ENCODE measurements at places on chromosomes 7 and 10.
A peak's percentile ranks its signal among the peaks of the same experiment; 100 is the strongest.

GRCh38 chr10:97407952-97408248, 6.8 kb upstream of the RRP12 start:
- no peak for DNase-seq

- no peak for DNase-seq
Observed at GRCh38 chr7:75042286-75042685, 31.3 kb downstream of the RCC1L start.

GRCh38 chr7:27899601-27900000, 159.6 kb downstream of the TAX1BP1 start:
- no peak for DNase-seq

- no peak for DNase-seq
Observed at GRCh38 chr10:6783471-6783870, 203.4 kb upstream of the PRKCQ start.

- DNase-seq: no peak
Observed at GRCh38 chr10:62993121-62993520, 140.0 kb upstream of the NRBF2 start.

DNA sequence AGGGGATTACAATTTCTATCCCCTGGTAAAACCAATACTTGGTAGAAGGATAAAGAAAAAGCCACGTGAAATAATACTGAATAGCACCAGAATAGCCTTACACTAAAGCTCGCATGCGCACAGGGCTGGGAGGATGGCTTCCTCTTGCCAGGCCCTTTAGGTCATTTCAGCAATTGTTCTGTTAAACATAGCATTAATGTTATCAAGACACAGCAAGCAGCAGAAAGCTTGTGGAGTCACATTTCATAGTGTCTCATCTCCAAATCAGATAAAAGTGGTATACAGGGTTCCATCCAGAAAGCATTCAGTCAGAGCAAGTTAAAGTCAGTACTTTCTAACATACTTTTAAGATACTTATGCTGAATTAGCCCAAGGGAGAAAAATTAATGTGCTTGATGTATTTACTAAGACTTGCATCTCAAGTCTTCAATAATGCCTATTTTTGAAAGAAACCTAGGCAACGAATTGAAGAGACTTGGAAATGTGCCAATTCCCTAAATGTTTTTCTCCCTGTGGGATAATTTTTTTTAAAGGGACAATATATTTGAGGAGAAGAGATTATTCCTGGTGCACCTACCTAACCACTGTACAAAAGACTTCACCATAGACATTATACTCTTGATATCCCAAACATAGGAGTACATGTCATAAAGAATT, 14.3 kb upstream of the NPM3 start:
- DNase-seq: no peak

DNA sequence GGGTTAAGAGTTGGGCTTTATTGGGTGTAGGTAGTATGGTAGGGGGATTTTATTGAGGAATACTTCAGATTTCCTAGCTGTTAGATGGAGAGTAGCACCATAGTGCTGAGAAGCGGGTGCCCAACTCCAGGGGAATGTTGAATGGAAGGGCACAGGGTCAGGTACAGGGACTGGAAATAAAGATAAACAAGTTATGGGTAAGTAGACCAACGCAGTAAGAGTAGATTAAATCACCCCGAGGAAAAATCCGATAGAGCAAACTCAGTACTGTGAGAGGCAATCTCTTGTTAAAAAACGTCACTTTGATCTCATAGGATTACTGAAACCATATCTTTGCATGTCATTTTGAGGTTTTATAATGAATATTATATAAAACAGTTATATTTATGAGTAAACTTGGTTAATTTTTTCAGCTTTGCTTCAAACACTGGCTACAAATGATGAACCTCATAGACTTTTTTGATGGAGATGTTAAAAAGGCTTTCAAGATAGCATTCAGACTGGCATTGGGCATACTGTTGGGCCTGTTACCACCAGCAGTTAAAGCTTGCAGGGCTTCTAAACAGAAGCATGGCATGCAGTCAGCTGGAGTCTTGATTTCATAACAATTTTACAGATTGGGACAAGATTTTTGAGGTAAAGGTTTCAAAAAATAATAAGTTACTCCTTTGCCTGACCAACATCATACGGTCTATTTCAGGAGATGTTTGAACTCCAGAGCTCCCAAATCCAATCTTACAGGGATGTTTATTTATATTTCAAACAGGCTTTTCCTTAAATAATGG, 7.1 kb downstream of the AHR start:
- DNase-seq: no peak

- no peak for DNase-seq
Observed at GRCh38 chr10:68813559-68813958, 13.8 kb upstream of the STOX1 start.

DNA sequence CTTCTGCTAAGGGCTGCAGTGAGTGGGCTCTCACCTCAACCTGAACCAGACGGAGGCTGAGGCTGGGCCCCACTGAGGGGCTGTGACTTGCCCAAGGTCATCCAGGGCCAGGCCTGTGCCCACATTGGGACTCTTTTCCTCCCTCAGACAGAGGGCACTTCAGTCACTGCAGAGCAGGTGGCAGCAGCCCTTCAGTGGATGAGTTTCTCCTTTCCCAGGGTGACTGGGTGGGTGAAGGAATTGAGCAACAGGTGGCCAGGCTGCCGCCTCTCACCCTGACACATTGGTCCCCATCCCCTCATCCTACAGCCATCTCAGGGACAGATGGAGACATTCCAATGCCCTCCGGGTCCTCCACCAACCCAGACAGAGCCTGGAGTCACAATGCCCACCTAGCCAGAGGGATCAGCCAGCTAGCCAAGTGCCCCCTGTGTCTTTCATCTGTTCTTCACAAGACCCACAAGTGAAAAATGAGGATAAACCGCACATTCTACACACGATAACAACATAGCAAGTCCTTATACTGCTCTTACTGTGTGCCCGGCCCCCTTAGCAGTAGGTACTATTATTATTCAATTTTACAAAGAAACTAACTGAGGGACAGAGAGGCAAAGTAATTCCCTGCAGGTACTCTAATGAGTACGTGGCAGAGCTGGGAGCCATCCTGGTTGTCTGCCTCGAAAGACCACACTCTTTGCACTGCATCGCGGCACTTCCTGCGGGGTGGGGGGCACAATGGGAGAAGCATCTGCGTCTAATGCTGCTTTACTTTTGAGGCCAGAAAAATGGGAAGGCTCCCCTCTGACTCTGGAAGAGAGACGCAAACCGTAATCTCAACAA, 1.7 kb upstream of the SLC18A3 start:
- peak; percentile 0 for DNase-seq

DNA sequence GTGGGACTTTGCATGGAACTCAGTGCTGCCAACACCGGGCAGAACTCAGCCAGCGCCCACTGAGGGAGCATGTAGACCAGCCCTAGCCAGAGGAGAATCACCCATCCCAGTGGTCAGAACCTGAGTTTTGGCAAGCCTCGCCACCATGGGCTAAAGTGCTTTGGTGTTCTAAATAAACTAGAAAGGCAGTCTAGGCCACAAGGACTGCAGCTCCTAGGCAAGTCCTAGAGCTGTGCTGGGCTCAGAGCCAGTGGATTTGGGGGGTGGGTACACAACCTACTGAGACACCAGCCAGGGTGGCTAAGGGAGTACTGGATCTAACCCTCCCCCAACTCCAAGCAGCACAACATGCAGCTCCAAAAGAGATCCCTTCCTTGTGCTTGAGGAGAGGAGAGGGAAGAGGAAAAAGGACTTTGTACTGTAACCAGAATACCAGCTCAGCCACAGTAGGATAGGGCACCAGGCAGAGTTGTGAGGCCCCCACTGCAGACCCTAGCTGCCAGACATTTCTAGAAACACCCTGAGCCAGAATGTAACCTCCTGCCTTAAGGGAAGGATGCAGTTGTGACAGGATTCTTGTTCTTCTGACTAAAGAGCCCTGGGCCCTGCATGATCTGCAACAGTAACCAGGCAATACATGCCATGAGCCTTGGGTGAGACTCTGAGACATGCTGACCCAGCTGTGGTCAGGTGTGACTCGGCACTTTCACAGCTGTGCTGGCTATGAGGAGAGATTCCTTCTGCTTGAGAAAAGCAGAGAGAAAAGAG, 24.4 kb downstream of the GSDME start:
- peak; percentile 35 for DNase-seq

GRCh38 chr10:114829160-114829909, 7.8 kb downstream of the FHIP2A start:
- no peak for DNase-seq

DNA sequence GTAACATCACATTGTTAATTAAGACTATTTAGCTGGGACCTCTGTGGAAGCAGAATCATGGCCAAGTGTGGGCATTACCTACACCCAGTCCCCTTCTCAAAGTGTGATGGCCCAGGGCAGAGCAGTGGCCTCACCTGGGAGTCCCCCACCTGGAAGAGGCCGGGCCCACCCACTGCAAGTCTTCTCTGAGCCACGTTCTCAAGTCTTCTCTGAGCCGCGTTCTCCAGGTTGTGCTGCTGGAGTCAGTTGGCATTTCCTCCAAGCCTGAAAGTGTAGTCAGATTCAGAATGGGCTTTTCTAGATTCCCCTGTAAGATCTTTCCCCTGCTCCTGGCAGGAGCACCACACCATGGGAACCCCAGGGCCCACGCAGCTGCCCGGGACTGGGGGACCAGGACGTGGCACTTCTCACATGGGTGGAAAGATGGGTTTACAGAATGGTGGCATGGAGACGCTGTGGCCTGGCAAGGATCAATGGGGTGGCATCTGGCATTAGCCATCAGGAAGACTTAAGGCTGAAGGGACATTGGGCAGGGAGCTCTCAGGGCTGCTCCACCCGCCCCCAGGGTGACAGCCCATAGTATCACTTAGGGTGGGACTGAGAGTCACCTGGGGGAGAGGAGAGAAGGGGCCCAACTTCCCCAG, 68.0 kb downstream of the MKI67 start:
- no peak for DNase-seq

GRCh38 chr10:129959544-129960480, 4.3 kb downstream of the EBF3 start:
- no peak for DNase-seq

- DNase-seq: no peak
Observed at GRCh38 chr10:100883312-100883821, 29.4 kb upstream of the SLF2 start.

DNA sequence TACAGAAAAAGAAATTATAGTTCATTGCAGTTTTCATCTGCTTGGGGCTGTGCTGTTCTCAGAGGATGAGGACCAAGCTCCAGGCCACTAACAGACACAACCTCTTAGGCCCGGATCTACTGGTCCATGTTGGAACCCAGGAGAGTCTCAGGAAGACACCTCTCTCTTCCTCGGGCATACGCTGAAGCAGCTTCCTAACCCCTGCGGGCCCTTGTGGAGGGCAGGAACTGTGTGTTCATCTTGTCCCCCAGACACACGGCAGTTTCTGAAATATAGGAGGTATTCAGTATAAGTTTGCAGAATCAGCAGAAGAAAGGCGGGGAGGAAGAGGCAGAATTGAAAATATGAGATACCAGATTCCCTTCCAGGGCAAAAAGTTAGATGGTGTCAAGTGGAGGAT, 78.4 kb downstream of the EEPD1 start:
- DNase-seq: no peak

DNA sequence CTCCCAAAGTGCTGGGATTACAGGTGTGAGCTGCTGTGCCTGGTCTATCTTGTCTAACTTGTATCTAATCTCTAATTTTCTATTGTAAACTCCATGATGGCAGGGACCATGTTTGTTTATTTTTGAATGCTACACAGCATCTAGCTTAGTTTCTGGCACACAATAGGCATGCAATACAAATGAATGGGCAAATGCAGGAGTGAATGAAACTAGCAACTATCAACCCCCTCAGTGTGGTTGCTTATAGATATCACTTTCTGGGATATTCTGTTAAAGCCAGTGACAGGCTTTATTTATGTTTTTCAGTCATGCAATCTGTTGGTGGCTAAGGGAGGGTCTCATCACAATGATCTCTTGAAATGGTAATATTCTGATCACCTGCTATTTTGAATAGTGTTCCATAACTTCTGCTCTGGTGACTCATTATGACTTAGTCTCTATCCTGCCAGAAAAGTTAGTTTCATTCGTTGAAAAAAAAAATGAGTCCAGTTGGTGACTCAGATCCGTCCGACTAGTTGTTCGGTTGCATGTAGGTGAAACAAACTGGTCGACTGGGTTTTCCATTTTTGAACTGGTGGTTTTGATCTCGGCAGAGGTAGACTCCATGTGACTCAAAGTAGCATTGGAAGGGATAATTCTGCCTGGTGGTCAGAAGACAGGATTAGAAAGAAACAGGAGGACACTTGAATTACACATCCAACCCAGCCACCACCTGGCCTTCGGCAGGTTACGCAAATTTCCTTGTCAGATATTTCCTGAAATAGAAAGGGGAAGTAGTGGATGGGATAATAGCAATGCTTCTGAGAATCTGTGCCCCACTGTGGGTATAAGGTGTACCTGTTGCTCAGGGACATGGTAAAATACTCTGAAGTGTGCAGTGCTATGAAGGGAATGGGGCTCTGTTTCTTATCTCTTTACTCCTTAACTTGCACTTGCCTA, 76.8 kb downstream of the GATA3 start:
- peak; percentile 52 for DNase-seq

DNA sequence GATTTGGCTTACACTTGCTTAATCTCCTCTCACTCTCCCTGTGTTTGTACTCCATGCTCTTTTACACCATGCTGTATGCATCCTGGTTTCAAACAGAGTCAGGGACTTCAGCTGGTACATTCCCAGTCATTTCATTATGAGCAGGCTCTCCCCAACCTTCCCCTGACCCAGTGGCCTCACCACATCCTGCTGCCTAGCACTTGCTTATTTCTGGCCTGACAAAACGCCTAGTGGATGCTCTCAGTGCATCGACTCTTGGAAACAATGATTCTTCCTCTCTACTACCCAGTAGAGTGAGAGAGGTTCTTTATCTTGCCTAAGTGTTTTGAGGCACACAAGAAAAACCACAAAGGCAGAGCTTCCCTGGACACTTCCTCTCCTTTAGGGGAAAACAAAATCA, 63.4 kb downstream of the CAV1 start:
- peak; percentile 56 for DNase-seq

DNA sequence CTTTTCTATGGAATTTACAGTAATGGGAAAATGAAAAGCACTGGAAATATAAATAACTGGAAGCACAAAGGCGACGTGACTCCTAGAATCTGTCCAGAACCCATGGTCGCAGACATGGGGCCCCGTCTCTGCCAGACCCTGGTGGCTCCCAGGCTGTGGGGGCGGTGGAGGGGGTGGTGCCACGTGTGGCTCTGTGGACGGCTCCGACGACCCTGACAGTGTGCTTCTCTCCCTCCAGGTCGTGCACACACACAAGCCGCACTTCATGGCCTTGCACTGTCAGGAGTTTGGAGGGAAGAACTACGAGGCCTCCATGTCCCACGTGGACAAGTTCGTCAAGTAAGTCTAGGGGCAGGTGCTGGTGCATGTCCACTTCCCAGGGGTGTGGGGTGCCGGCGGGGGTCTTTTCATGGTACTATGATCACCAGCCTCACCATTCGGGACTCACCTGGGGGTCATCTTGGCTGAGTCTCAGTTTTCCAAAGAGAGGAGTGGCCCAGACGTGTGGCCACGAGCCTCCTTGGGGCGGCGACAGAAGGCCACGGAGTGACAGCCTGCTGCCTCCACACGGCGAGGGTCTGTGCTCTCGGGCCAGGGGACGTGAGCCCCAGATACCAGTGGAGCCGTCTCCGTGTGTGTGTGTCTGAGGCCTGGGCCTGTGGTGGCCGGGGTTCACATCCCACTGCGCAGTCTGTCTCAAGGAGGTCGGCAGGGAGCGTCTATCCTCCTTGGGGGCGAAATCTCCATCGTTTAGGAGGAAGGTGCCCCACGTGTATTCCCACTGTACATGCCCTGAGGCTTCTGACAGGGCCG, 108.2 kb downstream of the INPP5A start:
- no peak for DNase-seq

- DNase-seq: peak; percentile 1
Observed at GRCh38 chr7:15461576-15461975, 100.2 kb downstream of the AGMO start.

Data from MG63 (cell line).